ENCODE measurements at places on chromosomes 2 and 18.

DNA sequence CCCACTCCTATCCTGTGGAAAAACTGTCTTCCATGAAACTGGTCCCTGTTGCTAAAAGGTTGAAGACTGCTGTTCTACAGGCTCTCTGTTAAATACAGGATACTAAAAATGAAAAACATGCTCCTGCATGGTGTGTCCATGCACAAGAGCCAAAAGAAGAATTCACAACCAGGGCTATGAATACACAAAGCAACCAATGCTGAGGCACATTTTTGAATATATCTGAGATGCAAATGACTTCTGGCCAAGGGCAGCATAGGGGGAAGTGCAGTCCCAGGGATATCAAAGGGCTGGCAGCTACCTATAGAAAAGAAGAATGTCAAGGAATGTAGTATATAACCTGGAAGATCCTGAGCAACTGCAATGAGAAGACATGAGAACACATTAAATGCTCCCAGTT lies 6.6 kb downstream of the NEMP2 start:
- DNase-seq = no peak

GRCh38 chr2:21715887-21716286 lies 592.1 kb downstream of the TDRD15 start:
- DNase-seq = no peak

GRCh38 chr2:6958616-6959235 lies 41.5 kb downstream of the RNF144A start:
- no peak for DNase-seq

DNA sequence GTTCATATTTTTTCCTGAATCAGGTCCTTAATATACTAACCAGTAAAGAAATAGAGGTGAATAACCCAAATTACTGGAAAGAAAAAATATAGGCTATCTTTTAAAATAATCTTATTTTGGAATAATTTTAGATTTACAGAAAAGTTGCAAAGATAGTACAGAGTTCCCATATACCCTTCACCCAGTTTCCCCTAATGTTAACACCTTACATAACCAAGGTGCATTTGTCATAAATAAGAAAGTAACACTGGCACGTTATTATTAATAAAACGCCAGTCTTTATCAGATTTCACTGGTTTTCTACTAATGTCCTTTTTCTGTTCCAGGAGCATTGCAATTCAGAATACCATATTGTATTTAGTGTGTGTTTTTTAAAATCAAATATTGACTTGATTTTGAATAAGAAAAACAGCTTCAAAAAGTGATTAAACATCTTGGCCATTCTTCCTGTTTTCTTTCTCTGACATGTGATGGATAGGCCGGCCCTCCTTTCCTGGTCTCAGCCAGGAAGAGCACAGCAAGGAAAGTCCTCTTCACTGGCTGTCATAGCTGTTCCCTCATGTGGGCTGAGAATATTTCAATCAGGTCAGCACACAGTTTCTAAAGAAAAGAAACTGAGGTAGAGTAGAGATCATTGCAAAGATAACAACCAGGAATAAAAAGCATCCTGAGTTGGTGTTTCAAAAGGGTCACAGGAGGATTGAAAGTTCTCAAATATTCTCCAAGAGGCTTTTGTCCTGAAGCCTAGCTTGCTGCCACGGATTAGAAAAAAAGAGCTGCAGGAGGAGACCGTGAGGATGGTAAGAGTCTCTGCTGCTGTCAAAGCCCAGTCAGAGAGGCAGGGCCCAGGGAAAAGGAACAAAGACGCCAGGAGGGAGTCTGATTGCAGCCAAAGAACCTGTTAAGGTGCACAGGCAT lies 79.3 kb upstream of the ARL5A start:
- no peak for DNase-seq

DNA sequence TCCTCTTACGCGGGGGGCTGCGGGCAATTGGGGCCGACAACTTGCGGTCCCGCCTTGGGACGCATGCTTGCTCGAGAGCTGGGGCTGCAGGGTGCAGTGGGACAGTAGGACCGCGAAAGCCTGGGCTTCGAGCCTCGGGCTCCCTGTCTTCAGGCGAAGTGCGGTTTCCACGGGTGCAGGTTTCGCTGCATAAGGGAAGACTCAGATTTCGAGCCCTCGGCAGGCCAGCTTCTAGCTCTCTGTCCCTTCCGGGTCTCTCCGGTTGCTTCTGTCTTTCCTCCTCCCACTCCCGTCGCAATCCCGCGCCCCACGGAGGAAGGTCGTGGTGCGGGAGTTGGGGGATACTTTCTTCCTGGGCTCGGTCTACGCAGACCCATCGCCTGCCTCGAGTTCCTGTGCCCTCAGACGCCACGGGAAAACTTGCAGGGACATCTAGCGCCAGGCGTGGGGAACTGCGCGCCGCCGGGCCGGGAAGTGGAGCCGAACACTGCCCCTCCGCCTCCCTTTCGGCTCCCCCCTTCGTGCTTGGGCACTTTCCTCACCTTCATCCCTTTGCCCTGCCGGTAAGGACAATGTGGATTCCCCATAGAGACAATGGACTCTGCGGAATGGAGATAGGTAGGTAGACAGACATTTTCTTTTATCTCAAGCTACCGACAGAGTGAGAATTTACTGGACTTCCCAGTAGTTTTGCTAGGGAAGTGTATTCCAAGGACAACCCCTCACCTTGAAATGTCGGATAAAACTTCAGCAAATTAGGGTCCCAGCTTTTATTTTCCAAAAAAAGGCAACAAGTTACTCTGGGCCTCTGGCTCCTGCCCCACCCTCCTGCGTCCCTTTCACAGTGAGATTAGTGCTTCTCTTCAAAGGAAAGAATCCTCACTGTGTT lies 4.2 kb upstream of the HOXD13 start:
- peak; percentile 54 for DNase-seq

- DNase-seq = no peak
Observed at GRCh38 chr18:12291690-12292089, 16.4 kb upstream of the TUBB6 start.

DNA sequence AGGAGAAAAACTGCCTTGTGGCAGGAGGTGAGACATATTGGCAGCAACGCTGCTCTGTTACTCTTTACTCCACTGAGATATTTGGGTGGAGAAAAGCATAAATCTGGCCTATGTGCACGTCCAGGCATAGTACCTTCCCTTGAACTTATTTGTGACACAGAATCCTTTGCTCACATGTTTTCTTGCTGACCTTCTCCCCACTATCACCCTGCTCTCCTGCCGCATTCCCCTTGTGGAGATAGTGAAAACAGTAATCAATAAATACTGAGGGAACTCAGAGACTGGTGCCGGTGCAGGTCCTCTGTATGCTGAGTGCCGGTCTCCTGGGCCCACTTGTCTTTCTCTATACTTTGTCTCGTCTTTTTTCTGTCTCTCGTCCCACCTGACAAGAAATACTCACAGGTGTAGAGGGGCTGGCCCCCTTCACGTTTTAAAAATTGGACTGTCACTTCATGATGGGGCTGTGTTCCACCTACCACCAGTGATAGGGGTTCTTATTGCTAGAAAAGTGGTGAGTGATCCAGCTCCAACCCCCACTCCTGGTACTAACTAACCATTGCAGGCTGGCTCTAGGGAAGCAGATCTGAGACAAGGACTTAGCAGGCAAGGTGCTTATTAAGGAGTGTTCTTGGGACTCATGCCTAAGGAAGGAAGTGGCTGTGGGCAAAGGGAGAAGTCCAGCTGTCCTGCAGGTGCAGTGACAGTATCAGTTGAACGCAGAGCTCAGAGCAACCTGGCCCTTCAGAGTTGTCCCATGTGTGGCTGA lies 51.7 kb downstream of the LONRF2 start:
- DNase-seq = no peak

GRCh38 chr2:144414324-144414845 lies 105.5 kb downstream of the ZEB2 start:
- peak; percentile 50 for DNase-seq

DNA sequence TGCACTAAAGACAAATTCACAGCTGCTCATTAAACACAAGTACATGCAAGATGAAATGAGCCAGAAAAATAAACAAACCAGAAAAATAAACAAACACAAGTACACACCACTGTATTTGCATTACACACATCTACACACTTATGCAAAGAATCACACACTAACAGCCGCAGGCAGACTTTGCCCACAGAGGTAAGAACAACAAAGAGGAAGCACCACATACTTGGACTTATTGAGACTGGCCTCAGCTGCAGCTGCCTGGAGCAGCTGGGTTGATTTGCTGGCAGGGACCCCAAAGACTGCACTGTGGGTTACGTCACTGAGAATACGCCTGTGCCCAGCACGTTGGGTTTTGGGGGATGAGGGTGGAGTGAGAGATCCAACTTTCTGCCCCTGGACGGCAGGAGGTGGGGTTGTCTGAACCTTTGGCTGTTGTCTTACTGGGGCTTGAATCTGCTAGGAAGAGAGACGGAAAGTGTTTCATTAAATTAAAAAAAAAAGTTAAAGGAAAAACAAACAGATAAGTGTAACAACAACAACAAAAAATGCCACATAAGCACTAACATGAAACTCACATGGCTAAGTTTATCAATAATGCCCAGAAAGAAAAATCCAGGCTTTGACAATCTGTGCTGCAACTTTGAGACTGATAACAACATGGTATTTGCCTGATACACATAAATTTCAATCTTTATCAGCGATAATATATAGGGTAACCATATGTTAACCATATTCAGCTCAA lies 71.9 kb upstream of the NFU1 start:
- no peak for DNase-seq

DNA sequence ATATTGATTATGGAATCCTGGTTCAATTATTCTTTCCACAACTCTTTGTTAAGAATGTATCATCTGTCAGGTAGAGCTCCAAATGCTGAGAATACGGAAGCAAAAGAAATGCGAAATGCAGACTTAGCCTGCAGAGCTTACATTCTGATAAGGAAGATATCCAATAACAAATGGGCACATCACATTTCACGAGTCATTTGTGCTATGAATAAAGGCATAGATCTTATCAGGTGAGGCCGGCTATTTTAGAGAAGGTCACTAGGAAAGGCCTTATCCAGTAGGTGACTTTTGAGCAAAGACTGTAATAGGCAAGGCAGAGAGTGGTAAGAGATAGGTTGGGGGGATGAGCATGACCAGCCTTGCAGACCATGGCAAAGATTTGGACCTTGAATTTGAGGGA lies 174.3 kb upstream of the SERPINE2 start:
- DNase-seq = no peak

- DNase-seq = no peak
Observed at GRCh38 chr2:24233321-24233720, 58.5 kb downstream of the FAM228A start.

DNA sequence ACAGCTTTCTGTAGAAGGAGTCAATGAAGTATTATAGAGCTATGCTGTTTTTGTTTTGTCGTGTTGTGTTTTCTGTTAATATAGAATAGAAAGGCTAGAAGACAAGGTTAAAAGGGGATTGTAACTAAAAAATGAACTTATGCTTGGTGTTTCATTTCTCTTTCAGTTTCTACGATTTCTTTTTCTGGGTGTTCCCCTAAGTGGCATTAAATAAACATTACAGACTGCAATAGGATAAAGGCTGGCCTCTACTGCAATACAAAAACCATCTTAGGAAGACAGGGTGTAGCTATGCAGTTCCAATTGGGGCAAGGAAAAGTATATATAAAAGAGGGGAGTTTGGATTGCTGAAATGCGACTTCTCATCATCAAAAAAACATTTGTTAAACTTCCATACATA lies 1609.7 kb upstream of the ACVR2A start:
- no peak for DNase-seq

DNA sequence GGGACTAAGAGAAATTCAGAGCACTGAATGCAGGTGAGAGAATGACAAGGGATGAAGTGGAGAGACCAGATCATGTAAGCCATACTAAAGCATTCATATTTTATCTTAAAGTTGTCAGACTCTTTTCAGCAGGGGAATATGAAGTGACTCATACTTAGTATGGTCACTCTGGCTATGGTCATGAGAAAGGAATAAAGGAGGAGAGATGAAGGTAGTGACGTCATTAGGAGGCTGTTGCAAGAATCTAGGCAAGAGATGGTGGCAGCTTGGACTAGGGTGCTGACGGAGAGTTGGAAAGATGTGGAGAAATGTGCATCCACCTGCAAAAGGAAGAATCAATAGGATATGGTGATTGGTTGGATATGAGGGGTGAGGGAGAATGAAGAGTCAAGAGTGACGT lies 203.2 kb upstream of the ACVR2A start:
- peak; percentile 8 for DNase-seq

GRCh38 chr2:39490586-39490985 lies 53.5 kb upstream of the MAP4K3 start:
- DNase-seq = no peak

DNA sequence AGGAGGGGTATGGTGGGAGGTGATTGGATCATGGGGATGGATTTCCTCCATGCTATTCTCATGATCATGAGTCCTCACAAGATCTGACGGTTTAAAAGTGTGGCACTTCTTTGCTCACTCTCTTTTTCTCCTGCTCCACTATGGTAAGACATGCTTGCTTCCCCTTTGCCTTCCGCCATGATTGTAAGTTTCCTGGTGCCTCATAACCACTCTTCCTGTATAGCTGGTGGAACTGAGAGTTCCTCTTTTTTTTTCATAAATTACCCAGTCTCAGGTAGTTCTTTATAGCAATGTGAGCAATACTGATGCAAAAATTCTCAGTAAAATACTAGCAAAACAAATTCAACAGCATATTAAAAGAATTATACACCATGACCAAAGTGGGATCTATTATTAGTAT lies 728.5 kb upstream of the SLC8A1 start:
- no peak for DNase-seq

- peak; percentile 85 for DNase-seq
Observed at GRCh38 chr2:163604941-163605555, 130.8 kb downstream of the FIGN start.

GRCh38 chr18:2547477-2548087 lies 23.7 kb downstream of the METTL4 start:
- DNase-seq = peak; percentile 54

DNA sequence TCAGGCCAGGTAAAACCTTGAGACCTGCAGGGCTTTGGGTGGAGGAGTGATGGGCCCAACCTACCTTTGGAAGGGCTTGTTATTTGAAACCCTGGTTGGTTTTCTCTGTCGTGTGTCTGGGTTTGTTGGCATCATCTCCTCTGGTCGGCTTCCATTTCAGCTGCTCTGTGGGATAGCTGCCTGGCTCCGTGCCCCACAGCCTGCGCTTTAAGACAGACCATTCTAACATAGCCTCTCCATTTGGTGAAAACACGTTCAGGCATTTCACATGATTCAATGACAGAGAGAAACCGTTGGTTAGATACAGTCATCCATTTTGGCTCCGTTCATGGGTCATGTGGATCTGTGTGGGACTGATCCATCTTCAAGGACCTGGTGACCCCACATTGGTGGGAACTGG lies 37.0 kb upstream of the LYPD6B start:
- DNase-seq = no peak

DNA sequence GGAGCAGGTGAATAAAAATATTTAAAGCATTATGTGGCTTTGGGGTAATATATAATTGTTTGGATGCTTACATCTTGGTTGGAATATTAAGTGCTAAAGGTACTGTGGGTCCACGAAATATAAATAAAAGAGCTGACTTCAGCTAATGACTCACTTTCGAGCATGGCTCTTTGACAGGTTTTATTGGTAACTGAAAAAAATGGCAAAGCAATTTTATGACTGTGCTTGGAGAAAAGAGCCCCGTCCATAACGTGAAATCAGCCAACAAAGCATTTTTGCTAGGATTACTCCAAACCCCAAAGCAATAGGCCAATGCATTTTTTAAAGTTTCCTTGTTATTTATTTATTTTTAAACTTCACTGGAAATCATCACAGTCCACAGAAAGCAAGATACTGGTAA lies 397.2 kb upstream of the CDH19 start:
- DNase-seq = no peak

All from fibroblast of skin of back (primary cell).